ENCODE measurements at places on chromosomes 11 and 22.

- no peak for DNase-seq
Observed at GRCh38 chr22:19495562-19496323, 16.0 kb downstream of the CDC45 start.

GRCh38 chr22:29519996-29520395 lies 33.6 kb downstream of the THOC5 start:
- DNase-seq = no peak

DNA sequence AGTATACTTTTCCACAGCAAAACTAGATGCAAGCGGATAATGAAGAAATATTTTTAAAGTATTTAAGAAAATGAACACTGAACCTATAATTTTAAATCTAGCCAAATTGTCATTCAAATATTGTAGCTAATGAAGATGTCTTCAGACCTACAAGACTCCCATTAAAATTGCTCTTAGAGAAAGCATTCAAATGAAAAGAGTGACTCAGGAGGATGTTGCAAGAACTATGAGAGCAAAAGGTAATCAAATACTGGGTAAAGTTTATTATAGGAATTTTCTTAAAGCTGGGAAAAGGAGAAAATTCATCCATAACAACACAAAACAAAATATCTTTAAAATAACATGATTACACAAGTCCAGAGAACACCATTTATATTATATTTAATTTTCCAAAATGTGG lies 5.4 kb upstream of the POU2AF1 start:
- DNase-seq = no peak

DNA sequence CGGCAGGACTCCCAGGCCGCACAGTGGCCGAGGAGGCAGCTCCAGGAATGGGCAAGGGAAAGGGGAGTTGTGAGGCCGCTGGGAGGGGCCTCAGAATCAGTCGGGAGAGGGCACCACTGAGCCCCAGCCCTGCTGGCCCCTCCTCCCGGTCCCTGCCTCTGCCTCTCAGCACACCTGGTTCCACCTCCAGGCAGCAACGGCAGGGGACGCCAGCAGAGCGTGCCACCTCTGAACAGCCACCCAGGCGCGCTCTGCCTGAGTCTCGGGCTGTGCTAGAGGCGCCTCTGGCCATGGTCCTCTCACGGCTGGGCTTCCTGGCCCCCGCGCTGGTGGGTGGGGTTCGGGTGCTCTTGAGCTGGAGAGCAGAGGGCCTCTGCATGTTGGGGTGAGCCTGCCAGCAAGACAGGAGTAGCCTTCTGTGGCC lies 33.0 kb downstream of the MOB2 start:
- peak; percentile 54 for DNase-seq

GRCh38 chr11:108853864-108854263 lies 189.0 kb downstream of the DDX10 start:
- no peak for DNase-seq

DNA sequence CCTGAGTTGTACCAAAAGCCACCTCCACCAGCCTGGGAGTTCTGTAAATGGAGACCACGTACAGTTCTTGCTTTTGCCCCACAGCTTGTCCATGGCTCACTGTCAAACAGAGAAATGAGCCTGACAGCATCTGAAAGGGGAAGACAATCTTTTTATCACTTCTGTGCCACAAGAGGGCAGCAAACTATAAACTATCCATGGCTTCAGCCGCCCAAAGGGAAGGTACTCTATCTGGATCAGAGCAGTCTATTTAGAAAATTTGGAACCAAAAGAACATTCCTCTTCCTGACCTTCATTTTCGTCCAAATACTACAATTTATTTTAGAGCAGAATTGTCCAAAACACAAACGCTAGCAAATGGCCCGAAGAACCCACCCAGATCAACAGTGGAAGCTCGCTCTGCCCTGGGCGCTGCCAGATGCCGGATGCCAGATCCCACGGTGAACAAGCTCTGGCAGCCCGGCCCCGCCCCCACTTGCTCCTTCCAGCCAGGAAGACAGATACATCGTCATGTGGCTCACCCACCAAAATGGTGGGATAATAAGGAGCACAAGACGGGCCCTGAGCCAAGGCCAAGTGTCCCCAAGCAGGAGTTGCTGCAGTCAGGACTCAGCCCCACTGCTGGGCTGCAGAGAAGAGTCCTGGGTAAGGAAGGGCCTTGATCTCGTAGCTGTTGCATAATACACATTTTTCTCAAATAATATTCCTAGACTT lies 23.9 kb upstream of the SCGB1A1 start:
- peak; percentile 34 for DNase-seq

GRCh38 chr11:102513869-102514268 lies 16.7 kb downstream of the MMP7 start:
- no peak for DNase-seq

DNA sequence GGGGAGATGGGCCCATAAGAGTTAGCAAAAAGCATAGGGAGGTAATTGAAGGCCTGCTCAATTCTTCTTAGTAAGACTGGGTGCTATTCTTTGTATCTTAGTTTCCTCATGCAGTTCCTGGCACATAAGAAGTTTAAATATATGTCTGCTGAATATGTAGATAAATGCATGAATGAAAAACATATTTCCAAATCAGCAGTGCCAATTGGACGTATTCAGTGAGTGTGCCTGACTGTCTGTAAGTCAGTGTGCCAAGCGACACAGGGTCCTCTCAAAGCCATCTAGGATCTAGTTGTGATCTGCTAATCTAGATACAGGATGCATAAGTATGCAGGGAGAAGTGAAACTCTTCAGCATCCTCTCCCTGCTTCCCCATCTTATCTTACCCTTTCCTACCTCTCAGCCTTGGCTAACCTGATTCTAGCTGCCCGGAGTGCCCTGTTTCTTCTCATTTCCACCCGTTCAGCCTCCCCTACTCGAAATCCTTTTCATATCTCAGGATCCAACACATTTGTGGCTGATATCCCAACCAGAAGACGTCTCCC lies 91.1 kb upstream of the SORL1-AS1 start:
- no peak for DNase-seq

DNA sequence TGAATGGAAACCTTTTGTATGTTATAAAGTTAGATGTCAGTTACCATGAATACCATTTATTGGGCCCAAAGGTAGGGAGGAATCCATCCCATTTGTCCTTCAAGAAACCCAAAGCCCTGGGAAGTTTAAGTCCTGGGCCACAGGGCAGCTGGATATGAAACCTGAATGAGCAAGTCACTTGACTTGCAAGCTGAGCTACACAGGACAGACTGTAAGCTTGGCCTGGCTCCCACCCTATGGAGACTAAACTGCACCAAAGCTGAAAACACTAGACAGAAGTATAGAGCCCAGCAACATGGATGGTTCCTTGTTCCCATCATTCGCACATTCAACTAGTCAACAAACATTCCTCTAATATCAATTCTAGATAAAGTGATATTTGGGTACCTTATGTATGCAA lies 71.3 kb downstream of the KCNC1 start:
- DNase-seq = no peak

GRCh38 chr11:77353131-77353530 lies 51.6 kb upstream of the GDPD4 start:
- no peak for DNase-seq

- DNase-seq = no peak
Observed at GRCh38 chr11:112724496-112724790, 236.8 kb upstream of the NCAM1 start.

- DNase-seq = no peak
Observed at GRCh38 chr11:17423533-17424310, 35.3 kb upstream of the KCNJ11 start.

DNA sequence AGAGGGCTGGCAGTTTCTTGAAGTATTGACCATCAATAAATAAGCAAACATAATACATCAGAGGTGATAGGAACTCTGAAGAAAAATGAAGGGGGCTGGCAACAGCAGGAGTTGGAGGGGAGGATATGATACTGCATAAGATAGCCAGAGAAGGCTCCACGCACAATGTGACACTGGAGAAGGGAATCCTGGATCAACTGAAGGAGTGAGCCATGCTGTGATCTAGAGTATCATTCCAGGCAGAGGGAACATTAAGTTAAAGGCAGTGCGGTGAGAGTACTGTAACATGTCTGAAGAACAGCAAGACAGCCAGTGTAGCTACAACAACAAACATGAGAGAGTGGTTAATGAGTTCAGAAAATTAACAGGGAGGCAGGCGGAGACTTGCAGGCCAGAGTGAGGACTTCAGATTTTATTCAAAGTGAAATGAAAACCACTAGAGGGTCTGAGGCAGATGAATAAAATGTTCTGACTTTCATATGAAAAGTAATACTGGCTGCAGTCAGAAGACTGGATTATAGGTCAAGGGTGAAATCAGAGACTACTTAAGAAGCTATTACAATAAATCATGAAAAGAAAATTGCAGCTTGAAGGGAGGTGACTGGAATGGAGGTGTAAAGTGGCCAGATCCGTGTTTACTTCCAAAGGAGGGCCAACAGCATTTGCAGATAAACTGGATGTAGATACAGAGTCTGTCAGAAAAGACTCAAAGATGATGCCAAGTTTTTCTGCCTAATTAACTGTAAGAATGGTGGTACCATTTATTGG lies 49.4 kb downstream of the RRAS2 start:
- DNase-seq = no peak

- no peak for DNase-seq
Observed at GRCh38 chr22:22552630-22553029, 6.4 kb downstream of the PRAME start.

DNA sequence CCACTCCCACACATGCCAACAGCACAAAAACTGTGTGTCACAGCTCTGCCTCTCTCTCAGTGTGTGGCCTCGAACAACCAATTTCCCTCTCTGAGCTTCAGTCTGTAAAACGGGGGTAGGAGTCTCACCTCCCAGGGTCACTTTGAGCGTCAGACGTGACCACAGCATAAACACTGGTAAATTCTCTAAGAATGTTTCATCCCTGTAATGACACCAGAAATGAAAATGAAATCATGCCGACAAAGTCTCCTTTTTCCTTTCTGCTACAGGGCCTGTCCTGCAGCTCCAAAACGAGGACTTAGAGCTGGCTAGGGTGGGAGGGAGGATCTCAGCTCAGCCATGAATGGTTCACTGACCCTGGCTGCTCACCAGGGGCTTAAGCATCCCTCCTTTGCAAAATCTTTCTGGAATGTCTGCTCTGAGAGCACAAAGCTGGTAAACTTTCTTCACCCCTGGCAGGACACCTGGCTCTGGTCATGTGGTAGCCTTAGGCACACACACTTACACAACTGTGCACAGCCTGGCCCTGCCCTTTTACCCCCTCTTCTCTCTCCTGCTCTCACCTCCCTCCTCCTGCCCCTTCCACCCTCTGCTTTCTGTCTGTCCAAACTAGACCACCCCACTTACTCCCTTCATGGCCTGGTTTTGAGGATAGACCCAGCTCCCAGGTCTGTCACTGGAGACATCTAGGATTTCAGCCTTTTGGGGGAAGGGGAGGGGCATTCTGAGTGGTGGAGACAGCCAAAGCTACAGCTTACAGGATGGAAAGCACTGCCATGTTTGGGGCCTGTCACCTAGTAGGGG lies 12.3 kb upstream of the TSKU start:
- DNase-seq = no peak

- no peak for DNase-seq
Observed at GRCh38 chr11:93497596-93497995, 45.6 kb downstream of the SMCO4 start.
